RPMI7951 (cell line): ENCODE measurements at places on chromosomes 5 and 9. TPM values are rescaled to one million over a fixed set of nuclear protein-coding genes. Genes with fewer than 3 reads are reported as not detected.

CBY3 gene
- total RNA-seq, result not detected in 2 replicates

- no peak for DNase-seq
These were observed 149.8 kb downstream of the NR2F1-AS1 start for GRCh38 chr5:93431250-93431649.

DNA sequence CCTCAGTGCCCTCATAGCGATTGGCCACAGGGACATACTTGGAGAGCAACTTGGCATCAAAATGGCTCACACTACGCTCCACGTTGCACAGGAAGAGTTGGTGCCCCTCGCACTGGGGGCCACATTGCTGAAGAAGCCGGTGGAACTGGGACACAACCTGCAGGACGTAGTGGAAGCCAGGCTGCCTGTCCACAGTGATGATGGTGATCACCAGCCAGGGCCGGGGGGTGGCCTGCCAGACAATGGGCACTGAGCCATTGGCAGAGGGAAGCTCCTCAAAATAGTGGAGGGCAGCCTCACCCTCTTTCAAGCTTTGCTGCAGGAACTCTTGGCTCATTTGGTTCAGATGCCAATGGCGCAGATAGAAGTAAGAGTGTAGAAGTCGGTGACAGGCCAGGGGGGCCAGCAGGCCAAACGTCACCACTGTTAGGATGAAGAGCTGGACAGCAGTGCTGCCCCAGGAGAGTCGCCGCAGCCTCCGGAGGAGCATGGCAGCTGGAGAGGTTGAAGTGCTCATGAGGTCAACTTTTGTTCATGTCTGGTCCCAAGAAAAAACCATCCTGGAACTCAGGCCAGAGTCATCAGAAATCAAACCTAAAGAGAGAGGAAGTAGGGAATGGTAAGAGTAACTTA lies 41.1 kb upstream of the ALDOB start:
- no peak for DNase-seq

HTR1A gene
- total RNA-seq, result not detected in 2 replicates

DNA sequence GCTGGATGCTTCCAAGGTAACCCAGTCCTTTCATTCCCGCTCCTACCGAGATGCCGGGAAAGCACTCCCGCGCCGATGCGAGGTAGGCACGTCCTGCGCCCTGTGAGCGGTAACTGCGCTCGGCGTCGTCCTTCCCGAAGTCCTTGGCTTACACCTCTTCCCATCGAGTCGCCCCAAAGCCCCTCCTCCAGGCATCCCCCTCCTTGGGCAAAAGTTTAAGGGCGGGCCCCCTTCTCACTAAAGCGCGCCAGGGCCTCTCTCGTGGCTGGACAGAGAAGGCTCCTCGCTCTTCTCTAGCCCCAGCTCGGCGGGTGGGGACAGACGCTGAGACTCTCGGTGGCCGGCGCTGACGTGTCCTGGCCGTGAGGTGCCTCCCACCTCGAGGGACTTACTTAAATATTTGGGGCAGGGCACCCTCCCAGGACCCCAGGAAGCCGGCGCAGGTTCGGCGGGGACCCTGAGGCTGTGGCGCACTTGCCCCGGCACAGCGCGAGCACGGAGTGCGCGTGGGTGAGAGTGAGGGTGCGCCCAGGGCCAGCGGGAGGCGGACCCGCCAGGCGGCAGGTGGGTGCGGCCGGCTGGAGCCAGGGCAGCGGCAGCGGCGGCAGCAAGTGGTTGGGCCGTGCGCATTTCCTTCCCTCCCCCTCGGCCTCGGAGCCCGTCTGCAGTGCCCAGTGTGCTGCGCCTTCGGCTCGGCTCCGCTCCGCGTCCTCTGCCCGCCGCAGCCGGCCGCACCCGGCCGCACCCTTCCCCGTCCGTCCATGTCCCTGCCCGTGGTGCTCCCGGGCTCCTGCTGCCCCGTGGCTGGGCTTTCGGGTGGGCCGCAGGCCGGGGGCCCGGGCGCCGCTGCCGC lies at the start of gene ENTREP1:
TSS of gene ENTREP1 (plus strand) at position 667 of the 853 bp plus-strand sequence. CDS start at position 762, 95 bp downstream.
- DNase-seq, result peak; percentile 32

MZB1 gene
- total RNA-seq, result not detected in 2 replicates

DNA sequence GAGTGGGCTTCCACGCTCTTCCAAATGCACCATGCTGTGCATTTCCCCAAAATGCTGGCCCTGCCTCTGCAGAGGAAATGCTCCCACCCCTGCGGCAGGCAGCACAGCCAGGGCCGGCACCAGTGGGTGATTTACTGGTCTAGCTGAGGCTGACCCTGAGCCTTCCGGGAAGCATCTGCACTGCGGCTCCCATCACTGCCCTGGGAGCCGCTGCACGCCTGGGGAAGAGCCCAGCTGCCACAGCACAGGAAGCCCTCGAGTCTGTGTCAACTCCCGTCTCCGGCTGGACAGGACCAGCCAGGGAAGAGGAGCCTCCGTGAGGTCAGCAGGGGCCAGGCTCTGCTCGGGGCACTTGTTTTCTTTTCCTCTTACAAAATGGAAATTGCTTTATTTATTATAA lies 25.1 kb upstream of the EEIG1 start:
- no peak for DNase-seq
